LNCaP clone FGC (cell line): ENCODE measurements at places on chromosomes 6 and 20.

GRCh38 chr6:118588626-118589025 is 40.5 kb downstream of the PLN start:
- DNase-seq = no peak

DNA sequence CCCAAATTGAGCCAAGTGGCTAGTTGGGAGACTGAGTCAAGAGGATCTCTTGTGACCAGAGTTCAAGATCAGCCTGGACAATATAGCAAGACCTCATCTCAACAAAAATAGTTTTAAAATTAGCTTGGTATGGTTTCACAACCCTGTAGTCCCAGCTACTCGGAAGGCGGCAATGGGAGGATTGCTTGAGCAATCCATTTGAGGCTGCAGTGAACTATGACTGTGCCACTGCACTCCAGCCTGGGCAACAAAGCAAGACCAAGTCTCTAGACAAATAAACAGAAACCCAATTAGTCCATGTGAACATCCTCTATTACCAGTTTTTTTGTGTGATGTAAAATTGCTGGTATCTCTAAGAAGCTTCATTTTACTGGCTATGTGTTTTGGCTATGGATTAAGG is 106.2 kb downstream of the TULP4 start:
- DNase-seq = no peak

- DNase-seq = no peak
Observed at GRCh38 chr6:137630666-137631065, 136.5 kb upstream of the OLIG3 start.

DNA sequence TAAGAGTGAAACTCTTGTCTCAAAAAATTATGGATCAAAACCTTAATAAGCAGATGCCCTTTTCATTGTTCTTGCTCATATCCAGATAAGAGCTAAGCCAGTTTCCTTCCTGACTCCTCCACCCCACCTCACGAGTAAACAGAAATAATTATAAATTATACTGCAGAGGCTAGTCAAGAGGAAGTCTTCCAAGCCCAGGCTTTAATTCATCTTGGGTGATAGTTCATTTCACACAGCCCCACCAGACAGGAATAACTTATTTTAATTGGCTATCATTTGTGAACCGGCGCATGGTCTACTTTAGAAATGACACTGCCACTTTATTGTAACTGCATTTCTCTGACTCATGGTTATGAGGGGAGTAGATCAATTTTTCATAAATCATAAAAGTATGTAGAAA is 102.0 kb downstream of the BTBD3 start:
- DNase-seq = no peak

- DNase-seq = no peak
Observed at GRCh38 chr20:34806255-34806654, 19.2 kb downstream of the NCOA6 start.

DNA sequence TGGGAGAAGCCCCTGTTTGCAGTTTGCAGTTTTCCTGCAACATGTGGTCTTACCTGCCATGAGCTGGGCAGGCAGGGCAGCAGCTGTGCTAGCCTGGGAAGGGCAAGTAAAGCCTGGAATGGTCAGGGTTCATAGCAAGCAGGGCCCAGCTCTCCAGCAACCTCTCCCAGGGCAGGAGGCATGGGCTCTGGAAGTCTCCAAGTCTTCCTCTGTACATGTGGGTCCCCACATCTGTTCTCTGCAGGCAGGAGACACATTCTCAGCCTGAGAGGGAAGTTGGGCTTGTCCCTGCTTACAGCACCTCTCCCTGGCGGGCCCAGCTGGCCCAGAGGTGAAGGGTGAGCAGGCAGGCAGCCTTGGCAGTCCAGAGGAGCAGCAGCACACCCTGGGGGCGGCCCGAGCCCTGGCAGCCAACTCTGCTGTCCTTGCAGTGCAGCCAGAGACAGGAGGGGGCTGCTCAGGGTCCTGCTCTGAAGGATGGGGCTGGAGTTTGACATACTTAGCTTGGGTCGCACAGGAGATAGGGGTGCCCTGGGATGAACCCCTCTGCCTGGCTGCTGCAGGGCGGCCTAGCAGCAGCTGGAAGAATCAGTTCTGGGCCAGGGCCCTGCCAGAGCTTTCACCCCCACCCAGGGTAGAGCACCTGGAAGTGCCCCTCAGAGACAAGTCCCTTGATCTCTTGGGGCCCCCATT is 176.0 kb downstream of the MRPL14 start:
- no peak for DNase-seq
